ENCODE measurements at places on chromosomes 6 and 20.
A peak's percentile ranks its signal among the peaks of the same experiment; 100 is the strongest.

GRCh38 chr6:24918641-24919055 lies 17.1 kb downstream of the RIPOR2 start:
- no peak for DNase-seq

DNA sequence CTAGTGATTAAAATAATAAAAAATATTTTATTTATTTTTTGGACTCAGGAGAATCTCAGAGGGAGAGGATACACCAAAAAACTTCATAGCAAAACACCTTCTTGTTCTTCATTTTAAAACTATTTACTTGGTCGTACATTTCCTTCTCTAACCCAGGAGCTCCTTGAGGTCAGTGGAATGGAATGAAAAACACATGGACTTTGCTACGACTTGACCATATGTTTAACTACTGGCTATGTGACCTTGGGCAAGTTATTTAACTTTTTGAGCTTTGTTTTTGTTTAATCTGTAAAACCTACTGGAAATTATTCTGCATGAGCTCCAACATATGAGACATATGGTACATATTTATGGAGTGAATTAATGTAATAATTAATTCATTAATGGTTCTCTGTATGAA lies 1005.5 kb upstream of the CITED2 start:
- no peak for DNase-seq

GRCh38 chr6:137024237-137024990 lies 20.4 kb downstream of the IL20RA start:
- DNase-seq: no peak

DNA sequence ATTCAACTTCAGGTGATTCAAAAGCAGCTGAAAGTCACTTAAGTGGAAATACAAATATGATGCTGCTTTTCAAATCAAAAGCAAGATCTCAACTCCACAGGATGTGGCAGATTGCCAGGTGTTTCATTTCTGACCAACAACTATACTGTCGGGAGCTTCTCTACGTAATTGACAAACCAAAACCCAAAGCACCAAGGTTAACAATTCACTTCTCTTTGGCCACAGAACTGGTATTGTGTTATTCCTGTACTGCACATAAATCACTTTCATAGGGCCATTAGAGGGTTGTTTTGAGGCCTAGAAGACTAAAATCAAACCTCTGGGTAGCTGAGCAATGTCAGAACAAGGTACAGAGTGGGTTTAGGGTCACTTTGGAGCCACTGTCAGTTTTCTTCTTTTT lies 169.7 kb downstream of the HAO1 start:
- DNase-seq: no peak

- DNase-seq: peak; percentile 27
Measured at GRCh38 chr6:25366903-25367545, 87.8 kb downstream of the CARMIL1 start.

DNA sequence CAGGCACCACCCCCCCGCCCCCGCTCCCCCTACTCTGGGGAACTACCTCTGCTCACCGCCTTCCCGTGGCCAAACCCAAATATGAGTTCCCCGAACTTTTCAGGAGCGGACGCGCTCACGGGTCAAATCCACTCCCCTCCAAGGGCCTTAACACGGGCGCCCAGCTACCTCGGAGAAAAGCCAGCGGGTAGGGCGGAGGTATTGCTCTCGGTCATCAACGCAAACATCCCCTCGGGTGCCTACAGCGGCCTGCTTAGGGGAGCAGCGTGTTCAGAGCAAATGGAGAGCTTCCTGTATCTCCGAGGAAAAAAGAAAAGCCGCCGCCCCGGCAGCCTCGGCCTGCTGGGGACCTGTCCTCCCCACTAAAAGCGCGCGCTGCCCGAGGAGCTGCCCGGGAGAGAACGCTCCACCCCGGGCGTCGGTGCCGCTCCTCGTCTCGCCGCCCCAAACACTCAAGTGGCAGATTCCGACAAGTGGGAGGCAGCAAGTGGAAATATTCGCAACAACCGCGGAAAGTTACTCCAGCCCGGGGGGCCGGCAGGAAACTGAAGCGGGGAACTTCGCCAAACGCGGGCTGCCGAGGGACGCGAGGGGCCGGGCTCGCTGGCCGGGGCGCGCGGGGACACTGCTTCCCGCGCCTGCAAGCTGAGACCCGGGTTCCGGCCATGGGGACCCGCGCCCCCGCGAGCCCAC lies 699 bp downstream of the PTPRT start:
- no peak for DNase-seq

DNA sequence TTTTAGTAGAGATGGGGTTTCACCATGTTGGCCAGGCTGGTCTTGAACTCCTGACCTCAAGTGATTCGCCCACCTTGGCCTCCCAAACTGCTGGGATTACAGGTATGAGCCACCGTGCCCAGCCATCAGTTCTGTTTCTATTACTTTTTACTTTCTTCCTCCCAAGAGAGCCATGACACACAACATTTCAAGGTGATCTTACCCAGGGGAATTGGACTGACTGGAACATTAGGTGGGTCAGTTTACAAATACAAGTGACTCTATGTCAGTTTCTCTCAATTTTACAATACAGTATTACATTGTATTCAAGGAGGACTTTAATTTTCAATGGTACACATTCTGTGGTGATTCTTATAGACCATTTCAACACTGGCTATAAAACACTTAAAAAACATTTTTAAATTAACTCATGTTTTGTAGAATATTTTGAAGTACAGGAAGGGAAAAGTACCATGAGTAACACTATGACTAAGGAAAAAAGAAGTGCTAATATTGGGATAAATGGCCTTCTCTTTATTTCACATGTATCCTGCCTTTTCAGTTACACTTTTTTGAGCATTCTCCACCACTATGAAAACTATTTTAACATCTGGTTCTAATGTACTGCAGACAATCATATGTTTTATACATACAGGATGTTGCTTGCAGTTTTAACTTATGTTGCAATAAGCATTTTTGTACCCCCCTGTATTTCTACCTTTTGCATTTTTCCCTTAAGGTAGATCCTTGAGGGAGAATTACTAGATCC lies 8.4 kb downstream of the TPBG start:
- no peak for DNase-seq

GRCh38 chr20:16098890-16099639 lies 474.2 kb downstream of the KIF16B start:
- DNase-seq: no peak

DNA sequence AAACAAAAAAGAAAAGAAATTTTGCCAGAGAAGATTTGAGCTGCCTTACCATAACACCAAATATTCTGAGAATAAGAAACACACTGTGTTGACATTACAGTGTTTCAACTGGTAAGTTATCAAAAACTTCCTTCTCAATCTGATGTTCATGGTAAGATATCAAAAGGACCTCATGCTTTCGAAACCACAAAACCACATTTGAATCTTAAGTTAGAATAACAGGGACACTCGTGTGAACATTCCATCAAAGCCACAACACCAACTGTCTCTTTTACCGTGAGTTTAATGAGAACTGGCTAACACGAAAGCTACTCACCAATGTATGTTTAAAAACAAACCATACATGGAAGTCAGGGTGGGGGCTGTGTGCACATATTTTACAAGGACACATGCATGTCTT lies 73.0 kb upstream of the OPRM1 start:
- DNase-seq: no peak

GRCh38 chr20:1775117-1775516 lies 117.5 kb upstream of the SIRPG start:
- DNase-seq: no peak

DNA sequence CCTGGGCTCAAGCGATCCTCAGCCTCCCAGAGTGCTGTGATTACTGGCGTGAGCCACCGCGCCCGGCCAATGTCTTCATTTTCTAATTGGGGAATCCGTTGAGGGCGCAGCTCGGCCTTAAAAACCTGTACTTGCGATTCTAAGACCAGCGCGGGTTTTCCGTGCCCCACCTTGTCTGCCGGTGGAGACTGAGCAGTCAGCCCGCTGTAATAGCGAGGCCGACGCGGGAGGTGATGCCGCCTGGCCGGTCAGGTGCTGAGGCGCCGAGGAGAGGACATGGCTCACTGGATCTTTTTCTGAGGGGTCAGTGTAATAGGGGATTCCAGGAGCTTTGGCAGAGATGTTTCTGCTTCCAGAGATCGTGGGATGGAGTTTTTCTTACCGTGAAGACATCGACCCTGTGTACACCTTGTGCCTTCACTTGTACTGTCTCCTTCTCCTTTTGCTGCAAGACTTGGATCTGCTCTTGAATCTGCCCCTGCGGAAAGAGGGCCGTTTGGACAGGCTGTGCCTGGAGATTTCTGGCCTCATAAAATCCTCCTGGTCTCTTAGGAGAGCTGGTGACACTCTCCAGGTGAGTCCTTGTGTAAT lies 1.5 kb downstream of the TRIM31 start:
- DNase-seq: no peak

DNA sequence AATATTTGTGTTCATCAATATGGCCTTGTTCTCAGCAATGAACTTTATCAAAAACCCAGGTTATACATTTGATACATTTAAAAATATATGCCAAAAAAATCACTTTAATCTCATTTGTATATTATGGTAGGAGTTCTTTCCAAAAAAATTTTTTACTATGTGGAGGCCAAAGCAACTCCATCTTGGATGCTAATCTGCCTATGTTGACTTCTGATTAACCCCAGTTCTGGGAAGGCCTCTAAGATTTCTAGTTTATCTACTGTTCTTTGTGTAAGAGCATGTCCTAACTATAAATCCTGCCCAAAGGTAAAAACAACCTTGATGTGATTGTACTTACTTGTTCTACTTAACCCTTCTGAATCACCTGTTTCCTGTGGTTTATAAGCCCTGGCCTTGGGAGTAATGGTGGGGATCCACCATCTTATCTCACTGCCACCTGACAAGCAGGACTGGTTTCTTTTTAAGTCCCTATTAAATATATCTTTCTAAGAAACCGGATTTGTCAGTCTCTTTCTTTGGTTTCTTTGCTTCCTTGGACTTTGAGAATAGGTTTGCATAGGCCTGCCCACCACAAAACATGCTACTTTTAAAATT lies 46.7 kb downstream of the RNGTT start:
- DNase-seq: no peak

- DNase-seq: peak; percentile 51
Measured at GRCh38 chr6:132813173-132813856, 1.1 kb upstream of the RPS12 start.

GRCh38 chr6:139028658-139029469 lies at the start of gene ABRACL:
TSS of gene ABRACL (plus strand) at chr6:139028745. CDS start at chr6:139034161, 5,416 bp downstream.
- peak; percentile 70 for DNase-seq

DNA sequence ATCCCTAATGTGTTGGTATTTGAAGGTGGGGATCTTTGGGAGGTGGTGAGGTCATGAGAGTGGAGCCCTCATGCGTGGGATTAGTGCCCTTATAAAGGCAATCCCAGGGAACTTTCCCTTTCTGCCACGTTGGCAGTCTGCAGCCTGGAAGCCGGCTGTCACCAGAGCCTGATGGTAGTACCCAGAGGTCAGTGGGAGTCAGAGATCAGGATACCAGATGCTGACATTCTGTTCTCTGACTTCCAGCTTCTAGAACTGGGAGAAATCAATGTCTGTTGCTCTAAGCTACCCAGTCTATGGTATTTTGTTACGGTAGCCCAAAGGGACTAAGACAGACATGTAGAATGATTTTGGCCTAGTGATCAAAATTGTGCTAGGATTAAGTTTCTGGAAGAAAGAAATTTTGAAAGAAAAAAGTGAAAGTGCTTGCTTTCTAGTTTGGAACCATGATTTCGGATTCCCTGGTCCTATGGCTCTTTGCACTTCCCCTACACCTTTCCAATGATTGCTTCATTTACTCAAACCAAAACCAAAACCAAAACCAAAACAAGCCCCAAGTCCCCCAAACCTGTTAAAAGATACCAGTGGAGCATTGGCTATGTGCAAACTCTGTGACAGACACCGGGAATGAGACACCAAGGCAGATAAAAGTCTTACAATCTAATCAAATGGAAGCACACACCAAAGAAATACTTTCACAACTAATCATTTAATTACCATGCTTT lies 173.7 kb upstream of the ZNF217 start:
- DNase-seq: no peak

DNA sequence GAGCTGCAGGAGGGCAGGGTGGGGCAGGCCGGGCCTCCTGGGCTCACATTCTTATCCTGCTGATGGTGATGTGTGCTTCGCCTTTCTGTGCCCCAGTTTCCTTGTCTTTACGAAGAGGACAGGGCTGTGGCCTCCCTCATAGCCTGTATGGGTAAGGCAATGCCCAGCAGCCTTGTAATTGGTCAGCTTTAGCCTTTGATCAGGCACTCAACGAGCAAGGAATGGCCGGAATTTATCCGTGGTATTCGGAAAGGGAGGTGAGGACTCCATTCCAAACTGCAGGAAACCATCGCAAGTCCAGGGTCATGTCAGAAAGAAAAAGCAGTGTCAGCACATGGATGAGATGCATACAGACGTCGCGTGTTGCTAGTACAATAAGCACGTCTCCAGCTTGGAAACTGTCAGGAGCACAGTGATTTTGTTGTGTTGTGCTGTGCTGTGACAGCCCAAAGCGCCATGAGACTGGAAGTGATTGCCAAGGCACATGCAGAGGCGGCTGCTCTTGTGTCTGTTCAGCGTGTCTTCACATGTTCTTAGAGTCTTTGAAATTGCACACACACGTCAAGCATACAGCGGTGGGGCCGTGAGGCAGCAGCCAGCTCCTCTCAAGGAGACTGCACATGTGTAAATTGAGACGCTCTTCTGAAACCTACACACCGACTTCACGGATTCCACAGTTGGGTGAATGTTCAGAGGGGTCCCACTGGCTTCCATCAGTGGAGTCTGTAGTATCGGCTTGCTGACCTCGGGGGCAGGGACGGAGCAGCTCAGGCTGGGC lies 6.2 kb downstream of the SS18L1 start:
- no peak for DNase-seq

DNA sequence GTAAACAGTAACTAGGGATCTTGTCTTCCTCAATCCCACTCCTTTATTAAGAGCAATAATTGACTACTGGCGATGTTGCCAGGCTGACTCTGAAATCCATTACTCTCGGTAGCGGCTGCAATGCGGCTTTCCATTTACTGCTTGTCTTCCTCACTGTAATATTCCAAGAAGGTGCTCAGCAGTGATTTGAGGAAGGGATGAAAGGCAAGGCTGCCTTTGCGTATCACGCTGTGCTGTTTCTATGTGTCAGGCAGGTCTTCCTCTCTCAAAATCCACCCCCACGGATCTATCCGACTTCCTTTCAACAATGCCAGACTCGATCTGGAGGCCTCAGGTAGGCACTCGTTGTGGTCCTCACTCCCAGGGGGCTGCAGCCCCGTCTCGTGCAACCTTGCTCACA lies 261.4 kb upstream of the CDH4 start:
- no peak for DNase-seq

DNA sequence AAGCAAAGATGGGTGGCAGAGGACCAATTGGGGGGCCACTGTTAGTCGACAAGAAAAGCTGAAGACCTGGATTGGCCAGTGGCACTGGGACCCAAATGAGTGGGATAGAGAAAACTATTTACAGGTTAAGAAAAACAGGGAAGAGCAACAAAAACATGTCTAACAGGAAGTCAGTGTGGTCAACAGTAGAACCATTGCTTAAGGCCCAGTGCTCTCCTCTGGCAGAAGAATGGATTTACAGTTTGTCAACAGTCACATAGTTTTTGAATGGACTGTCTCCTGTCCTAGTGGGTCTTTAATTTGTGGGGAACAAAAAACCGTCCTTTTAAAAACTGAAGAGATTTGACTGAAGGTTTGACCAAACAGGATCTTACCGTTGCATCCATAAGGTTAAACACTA lies 12.1 kb upstream of the WTAP start:
- no peak for DNase-seq
